AG04450 (cell line): ENCODE measurements at places on chromosomes 16 and 17.

GRCh38 chr17:28128779-28129178 lies 86.3 kb downstream of the NLK start:
- DNase-seq: no peak

GRCh38 chr16:17083628-17084027 lies 387.1 kb downstream of the XYLT1 start:
- DNase-seq: no peak

DNA sequence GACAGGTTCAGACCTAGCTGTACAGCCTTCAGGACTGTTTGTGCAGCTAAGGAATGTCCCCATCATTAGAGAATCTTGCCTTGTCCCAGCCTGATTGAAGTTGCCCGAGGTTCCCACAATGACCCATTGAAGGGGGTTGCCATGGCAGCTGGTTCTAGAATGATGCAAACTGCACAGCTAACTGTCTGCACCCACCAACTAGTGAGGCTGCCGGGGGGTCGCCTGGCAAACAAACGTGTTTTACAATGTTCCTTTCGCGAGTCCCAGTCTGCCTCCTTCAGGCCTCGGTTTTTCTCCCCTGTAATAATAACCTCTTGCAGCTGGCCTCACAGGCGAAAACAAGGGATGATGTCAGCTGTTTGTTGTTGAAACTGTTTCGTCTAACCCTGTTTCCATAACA lies 5.5 kb downstream of the C16orf96 start:
- no peak for DNase-seq

GRCh38 chr16:535446-536405 lies 8.2 kb downstream of the CAPN15 start:
- no peak for DNase-seq

DNA sequence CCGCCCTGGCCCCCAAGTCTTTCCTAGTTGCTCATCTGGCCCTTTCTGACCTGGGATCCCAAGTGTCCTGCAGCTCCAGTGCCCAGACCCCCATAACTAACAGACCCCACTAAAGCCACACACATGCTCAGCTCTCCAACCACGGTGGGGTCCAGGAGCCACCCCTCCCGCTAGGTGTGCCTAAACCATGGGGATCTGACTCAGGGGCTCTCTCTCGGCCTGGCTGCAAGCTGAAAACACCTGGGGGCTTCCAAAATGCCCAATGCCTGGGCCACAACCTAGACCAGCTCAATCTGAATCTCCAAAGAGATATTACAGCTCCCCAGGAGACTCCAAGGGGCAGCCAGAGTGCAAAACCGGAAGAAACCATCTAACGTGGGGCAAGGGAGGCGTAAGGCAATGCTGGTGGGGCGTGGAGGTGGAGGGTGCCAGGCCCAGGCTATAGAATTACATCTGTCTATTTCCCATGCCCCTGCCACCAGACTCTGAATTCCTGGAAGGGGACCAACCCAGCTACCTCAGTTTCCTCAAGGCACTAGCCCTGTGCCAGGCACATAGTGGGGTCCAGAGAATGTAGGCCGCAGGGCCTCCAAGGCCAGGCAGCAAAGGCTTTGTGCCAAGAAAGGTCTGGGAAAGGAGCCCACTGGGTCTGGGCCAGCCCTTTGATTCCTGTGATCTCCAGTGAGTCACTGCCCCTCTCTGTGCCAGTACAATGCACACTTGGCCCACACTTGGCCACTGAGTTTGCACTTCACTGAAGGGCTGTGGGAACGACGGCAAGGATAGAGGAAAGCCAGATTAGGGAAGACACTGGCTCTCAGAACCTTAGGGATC lies 3.3 kb downstream of the CD2BP2 start:
- peak; percentile 75 for DNase-seq
